ENCODE measurements at places on chromosomes 16 and 17.
A peak's percentile ranks its signal among the peaks of the same experiment; 100 is the strongest.

GRCh38 chr17:50774225-50774803 is 7.0 kb upstream of the ANKRD40CL start:
- no peak for DNase-seq

DNA sequence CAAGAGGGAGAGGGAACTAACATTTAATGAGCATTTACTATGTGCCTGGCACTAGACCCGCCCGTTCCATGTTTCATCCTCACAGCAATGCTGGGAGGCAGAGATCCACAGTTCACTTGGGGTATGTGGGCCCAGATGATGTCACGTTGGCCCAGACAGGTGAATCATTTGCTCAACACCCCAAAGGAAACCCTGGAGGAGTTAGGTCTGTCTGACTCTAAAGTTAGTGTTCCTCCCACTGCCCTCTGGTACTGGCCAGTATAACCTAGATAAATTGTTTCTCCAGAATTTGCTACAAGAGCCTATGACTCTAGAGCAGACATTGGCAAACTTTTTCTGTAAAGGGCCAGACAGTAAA is 164.6 kb downstream of the VPS53 start:
- DNase-seq: no peak

GRCh38 chr16:85521552-85522307 is 91.4 kb upstream of the GSE1 start:
- DNase-seq: no peak

- no peak for DNase-seq
Observed at GRCh38 chr16:1775006-1775845, 2.3 kb upstream of the MRPS34 start.

- DNase-seq: no peak
Observed at GRCh38 chr16:71353736-71354135, 4.8 kb upstream of the CALB2 start.

GRCh38 chr17:4483012-4483840 is 15.5 kb upstream of the SPNS2 start:
- DNase-seq: no peak

GRCh38 chr16:71360378-71360777 is 1.9 kb downstream of the CALB2 start:
- peak; percentile 53 for DNase-seq

- DNase-seq: peak; percentile 31
Observed at GRCh38 chr17:1186923-1187771, 7.4 kb upstream of the ABR start.

DNA sequence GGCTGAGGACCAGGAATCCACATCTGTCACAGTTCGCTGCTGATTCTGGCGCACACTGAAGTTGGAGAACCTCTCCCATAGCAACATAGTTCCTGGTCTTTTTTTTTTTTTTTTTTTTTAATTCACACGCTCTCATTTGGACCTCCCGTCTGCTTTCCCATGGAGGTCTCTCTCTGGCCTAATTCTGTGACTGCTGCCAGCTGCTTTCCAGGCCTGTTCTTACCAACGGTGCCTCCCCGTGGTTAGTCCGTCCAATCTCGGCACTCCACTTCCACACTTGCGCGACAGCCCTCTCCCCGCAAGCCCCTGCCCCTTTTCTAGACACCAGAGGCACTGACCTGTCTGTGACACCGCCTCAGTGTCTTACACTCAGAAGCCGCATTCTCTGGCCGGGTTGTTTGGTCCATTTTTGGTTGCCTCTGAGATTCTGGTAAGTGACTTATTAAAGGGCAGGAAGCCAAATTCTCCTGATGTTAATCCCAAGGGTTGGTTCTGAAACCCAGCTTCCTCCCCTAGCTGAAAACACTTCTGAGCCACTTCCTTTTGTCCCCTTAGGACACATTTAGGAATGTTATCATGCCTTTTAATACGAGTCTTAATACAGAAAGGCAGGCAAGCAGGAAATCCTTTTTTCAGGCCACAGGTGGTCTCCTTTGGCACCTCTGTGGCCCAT is 1.1 kb upstream of the AKTIP start:
- DNase-seq: no peak

DNA sequence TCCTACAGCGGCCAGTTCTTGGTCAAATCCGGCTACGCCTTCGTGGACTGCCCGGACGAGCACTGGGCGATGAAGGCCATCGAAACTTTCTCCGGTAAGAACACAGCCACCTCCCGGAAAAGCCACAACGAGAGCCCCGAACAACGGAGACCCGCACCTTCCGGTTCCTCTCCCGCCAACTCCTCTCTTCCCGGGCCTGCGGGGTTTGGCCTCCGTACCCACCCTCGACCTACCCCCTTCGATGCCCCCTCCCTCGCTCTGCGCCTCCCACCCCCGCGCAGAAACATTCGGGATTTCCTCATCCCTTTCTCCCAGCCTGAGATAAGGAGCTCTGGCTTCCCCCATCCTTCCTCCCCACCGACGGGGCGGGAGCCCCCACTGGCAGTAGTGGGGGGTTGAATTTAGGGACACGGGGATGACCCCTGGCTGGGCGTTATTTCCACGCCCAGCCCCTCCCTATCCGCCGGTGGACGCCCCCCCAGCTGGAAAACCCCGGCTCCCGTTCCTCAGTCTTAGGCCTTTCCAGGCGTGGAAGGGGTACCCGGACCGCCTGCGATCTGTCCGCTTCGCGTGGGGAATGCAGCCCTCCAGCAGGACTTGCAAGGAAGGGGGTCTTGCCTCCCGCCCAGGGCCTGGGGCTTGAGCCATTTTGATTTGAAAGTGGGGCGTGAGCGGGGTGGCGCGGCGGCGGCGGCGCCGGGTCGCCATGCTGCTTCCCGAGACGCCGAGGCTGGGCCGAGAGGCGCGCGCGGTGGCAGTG is 822 bp downstream of the IGF2BP1 start:
- no peak for DNase-seq

- DNase-seq: no peak
Observed at GRCh38 chr16:5065813-5066212, at the start of gene C16orf89. C16orf89 (minus strand) TSS chr16:5065956; CDS start chr16:5065908, 48 bp downstream.

- no peak for DNase-seq
Observed at GRCh38 chr16:73504591-73505575, 457.0 kb upstream of the ZFHX3 start.

DNA sequence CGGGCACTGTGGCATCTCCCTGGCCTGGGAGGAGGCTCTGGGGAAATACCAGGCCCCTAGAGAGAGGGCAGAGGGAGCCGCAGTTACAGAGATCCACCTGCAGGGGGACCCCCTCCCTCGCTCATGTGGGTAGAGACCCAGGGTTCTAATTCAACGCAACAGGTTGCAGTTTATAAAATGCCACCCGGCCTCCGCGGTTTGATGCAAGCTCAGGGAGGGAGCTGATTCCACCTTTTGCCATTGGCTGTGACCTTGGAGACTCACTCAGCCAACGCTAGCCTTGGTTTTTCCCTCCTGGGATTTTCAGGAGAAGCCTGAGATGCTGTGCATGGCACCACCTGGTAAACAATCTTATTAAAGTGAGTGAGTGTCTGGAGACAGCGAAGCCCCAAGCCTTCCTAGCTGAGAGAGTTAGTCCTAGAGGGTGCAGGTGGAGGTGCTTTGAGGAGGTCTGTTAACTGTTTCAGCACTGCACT is 12.1 kb downstream of the TTLL6 start:
- no peak for DNase-seq

GRCh38 chr17:82492643-82493225 is 26.8 kb upstream of the FOXK2 start:
- no peak for DNase-seq

DNA sequence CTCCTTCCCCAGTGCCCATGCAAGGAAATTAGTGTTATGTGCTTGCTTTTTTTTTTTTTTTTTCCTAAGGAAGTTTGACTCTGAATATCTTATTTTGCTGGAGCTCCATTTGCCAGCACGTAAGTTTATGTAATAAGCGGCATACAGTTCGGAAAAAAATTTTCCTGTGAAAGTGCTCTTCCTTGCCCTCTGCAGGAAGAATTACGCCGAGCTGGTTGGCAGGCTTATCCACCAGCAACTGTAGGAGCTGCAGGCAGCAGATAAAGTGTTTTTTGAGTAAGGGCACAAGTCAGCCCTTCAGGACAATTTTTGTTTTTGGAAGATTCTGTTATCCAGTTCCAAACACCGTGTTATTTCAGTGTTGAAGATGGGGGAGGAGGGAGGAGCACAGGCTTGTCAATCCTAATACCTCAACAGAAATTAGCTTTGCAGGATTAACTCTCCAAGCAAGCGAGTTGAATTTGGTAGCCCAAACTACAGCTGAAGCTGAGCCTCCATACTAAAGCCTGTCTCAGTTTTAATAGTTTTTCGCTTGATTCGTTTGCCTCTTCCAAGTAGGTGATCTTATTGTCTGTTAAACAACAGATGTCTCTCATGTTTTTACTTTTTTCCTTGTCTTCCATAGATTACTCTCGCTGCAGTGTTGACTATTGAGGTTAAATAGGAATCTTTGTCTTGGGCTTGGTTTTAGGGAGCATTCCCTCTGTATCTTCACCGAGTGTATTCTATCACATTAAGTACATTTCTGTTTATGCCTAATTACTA is 1.1 kb downstream of the SPECC1 start:
- no peak for DNase-seq

- no peak for DNase-seq
Observed at GRCh38 chr17:60137731-60138130, 12.0 kb upstream of the CA4 start.

DNA sequence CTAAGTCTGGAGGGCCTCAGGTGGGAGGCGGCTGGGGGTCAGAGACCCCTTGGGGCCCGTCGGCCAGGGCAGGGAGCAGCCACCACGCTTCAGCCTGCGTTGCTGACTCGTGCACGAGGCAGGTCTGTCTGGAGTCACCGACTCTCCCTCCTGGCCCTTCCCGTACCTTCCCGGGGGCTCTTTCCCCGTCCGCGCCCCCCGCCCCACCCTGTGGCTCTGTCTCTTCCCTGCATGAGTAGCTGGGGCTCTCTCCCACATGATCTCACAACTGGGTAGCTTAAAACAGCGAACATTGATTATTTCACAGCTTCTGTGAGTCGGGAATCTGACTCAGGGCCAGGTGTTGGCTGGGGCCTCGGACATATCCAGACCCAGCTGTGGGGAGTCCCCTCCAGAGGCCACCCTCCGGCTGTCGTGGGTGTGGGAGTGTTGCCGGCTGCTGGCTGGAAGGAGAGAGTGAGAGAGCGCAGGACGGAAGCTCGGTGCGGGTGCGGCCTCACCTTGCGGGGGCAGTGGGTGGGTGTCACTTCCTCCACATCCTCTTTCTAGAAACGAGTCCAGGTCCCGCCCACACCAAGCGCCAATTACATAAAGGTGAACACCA is 17.3 kb downstream of the BAHCC1 start:
- DNase-seq: no peak

DNA sequence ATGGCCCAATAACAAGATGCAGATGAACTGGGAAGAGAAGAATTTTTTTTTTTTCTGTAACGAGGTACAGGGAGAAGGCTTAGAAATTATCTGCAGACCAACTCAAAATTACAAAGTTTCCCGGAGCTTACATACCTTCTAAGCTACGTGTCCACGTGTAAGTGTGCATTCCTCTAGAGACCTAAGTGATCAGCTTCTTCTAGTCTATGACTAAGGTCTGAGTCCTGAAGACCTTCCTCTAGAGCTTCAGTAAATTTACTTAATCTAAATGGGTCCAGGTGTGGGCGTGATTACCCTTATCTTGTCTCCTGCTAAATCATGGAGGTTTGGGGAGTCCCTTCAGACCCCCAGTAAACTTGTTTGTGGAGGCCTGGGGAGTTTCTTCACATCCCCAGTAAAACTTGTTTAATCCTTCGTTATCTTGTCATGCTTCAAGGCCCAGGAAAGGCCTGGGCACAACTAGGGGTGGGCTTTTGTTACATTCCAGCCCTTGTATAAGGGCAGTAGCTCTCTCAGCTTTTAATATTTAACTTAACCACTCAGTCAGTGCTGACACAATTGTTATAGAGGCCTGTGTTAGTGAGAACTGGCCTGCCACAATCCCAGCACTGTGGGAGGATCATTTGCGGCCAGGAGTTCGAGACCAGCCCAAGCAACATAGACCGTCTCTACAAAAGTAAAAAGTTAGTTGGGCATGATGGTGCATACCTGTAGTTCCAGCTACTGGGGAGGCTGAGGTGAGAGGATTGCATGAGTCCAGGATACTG is 342.3 kb downstream of the SNX29 start:
- no peak for DNase-seq

GRCh38 chr16:27677263-27677662 is 127.3 kb downstream of the KATNIP start:
- no peak for DNase-seq

DNA sequence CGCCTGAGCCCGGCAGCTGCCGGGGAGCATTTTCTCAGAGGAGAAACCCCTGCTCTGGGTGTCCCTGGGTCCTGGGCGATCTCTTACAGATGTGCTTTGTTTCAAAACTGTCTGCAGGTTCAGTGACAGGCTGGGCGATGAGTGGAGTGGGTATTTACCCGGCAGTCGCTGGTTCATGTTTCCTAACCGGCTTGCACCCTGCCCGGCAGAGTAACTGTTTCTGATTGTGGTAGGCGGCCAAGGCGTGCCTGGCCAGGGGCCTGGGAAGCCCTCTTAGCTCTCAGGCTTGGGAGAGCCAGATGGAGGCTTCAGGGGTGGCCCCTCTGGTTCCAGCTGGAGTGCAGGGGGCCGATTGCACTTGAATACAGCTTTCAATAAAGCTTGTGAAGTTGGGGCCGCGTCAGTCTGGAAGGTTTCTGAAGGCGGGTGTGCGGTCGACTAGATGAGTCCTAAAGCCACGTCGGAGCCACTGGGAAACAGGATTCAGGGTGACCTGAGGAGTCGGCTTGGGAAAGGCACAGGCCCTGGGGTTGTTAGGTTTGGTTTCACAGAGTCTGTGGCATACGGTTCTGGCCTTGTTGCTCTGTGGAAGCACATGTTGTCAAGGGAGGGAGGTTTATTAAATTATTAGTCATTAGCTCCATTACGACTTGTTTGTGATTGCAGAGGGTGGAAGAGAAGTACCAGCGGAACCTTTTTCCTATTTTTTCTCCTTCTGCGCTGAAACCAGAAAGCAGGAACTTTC is 1.4 kb downstream of the BAIAP2 start:
- no peak for DNase-seq

GRCh38 chr17:49108318-49108717 is 24.3 kb upstream of the B4GALNT2 start:
- DNase-seq: peak; percentile 41

- no peak for DNase-seq
Observed at GRCh38 chr17:2400474-2400866, 390 bp downstream of the MNT start.

DNA sequence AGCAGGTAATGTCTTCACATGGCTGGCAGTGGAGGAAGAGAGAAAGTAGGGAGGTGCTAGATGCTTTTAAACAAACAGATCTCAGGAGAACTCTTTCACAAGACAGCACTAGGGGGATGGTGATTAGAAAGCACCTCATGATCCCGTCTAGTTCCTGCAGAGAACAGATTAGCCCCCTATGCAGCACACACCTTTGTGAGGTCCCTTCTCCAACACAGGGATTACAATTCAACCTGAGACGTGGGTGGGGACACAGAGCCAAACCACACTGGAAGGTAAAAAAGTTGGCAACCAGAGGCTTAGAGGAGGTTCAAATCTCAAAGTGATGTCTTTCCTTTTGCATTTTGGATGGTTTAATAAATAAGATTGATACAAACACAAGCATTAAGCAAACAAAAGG is 394.7 kb downstream of the WWOX start:
- DNase-seq: no peak
